Ureter (tissue), 1 donor: ENCODE measurements at places on chromosomes 4 and X. TPM values are rescaled to one million over a fixed set of nuclear protein-coding genes. Genes with fewer than 3 reads are reported as not detected.

GRCh38 chrX:155880586-155881157, 473 bp upstream of the VAMP7 start:
- no peak for DNase-seq

DNA sequence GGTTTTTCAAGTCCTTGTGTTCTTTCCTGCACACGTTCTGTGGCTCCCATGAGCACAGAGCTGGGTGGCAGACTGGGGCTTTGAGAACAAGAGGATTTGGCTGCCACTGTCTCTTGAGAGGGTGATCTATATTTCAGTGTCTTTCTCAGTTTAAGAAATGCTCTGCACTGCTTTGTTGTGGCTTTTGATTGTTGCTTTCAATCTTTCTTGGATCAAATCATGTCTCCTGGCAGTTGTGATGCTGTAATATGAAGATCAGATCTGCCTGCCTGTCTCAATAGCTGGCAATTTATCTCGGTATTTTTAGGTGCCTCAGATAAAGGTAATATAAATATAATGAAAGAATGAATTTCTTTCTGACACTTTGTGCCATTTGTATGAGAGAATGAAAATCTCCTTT, 273.3 kb upstream of the LCORL start:
- no peak for DNase-seq

GRCh38 chr4:74623041-74623440, 171.3 kb downstream of the BTC start:
- no peak for DNase-seq

DNA sequence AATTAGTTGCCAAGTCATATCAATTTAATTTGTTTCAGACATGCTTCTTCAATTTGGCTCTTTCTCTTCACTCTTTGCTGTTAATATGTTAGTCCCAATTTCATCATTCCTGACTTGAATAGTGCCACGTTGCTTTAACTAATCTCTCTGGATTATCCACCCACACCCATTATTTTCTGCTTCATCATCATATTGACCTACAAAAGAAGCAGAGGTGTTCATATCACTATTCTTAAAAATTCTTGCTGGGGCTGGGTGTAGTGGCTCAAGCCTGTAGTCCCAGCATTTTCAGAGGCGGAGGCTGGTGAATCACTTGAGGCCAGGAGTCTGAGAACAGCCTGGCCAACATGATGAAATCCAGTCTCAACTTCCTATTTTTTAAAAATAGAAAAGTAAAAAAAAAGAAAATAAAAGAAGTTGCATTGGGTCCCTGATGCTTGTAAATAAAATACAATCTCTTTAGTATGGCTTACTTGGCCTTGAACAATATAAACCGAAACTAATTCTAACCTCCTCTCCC, 65.7 kb upstream of the KCNIP4 start:
- no peak for DNase-seq

GRCh38 chr4:5825321-5826041, 67.4 kb downstream of the CRMP1 start:
- DNase-seq: no peak

DNA sequence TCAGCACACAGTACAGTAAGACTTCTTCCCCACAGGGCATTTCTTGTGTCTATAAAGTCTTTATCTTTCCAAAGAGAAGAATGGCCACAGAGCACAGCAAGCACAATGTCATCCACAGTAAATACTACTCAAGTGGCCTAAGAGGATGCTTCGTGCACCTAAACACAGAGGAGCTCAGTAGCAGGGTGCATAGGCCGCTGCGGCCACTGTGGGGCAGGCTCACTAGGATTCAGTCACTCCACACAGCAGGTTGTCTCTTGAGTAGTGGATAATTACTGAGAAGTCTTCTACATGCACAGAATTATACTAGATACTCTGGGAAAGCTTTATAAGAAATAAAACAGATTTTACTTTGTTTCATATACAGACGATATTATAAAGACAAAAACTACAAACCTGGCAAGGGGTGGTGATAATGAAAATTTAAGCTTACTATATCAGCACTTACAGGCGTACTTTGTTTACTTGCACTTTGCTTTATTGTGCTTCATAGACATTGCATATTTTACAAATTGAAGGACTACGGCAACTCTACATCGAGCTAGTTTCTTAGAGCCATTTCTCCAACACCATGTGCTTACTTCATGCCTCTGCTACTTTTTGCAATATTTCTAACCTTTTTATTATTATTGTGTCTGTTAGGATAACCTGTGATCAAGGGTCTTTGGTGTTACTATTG, 78.5 kb downstream of the PRDM5 start:
- DNase-seq: no peak

- DNase-seq: no peak
Observed at GRCh38 chr4:76022677-76023076, 620 bp downstream of the CXCL10 start.

The PRICKLE3 gene
- total RNA-seq: 24.7 TPM

The DMP1 gene
- total RNA-seq: not detected

GRCh38 chr4:170270628-170271027, 180.9 kb upstream of the AADAT start:
- DNase-seq: no peak

The UGT8 gene
- total RNA-seq: 2.2 TPM

The LARP1B gene
- total RNA-seq: 30.3 TPM

DNA sequence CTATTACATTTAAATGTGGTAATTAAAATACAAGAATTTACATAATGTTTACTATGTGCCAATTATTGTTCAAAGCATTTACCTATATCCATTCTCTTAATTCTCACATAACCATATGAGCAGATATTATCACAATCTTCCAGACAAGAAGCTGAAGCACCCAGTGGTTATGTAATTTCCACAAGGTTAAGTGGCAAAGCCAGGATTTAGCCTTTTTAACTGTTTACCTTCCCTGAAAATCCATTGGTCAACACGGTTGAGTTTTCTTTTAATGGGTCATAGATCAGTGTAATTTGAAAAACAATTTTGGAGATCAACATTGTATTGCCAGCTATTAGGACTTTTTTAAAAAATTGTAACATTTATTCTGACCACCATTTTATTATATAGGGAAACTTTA, 11.4 kb downstream of the HSPA4L start:
- no peak for DNase-seq
